ENCODE measurements at places on chromosomes 7 and 10.

DNA sequence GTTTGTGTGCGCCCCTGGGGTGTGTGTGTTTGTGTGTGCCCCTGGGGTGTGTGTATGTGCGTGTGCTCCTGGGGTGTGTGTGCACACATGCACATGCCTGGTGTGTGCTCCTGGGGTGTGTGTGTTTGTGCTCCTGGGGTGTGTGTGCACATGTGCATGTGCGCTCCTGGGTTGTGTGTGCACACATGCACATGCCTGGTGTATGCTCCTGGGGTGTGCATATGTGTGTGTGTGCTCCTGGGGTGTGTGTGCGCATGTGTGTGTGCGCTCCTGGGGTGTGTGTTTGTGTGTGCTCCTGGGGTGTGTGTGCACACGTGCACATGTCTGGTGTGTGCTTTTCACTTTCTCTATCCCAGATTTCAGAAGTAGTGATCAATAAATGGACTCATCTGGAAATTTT lies 321.0 kb downstream of the WDR37 start:
- DNase-seq, result no peak

GRCh38 chr7:113768387-113768786 lies 150.4 kb downstream of the PPP1R3A start:
- DNase-seq, result no peak

DNA sequence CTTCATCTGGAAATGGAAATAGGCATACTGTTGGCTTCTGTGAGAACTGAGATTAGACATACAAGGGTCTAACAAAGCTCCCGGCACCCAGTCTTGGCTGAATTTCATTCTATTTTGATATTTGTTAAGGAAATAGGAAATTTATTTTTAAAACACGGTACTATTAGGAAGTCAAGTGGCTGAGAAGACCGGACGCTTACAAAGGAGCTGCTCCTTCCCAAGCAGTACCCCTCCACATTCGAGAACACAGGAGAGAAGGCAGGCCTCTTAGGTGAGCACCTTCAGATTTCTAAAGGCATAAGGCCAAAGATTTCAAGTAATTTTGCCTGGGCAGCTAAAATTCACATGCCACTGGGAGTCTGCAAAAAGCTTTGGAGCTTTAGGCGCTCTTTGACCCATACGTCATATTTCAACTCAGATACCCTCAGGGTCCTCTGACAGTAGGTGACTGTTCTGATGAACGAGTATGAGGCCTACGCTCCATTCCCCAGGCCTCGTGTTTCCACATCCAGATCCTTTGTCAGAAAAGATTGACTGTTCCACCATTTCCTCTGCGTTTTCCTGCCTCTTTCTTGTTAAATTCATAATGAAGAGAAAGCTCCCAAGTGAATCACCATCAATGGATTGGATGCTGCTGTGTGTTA lies 17.3 kb downstream of the TRIL start:
- DNase-seq, result no peak

DNA sequence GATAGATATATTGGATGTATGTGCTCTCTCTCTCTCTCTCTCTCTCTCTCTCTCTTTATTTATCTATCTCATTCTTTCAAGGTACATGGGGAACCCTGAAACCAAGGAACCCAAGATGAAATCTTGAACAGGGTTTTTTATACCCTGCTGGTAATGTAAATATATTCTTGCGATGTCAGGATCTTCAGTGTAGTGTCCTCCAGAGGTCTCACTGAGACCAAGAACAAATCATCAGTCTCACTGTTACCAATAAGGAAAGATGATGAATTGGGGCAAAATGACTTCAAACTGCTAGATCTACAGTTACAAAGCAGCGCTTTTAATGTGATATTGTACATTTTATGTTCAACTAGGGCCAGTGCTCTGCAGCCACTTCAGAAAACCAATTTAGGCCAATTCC lies 423.5 kb downstream of the ANKRD7 start:
- DNase-seq, result peak; percentile 5

- peak; percentile 35 for DNase-seq
Measured at GRCh38 chr10:3400348-3400747, 227.8 kb upstream of the PITRM1 start.

DNA sequence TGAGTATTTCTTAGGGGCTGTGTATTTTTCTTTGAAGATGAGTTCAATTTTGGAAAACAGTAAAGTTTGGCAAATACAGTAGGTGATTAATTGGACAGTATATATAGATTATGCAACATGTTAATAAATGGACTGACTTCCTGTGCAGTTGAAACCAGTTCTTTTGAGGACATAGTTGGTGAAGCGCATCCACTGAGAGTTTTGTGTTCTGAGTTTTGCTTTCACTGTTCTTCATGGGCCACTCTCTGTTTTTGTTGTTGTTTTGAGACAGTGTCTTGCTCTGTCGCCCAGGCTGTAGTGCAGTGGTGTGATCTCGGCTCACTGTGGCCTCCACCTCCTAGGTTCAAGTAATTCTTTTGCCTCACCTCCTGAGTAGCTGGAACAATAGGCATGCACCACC lies 109.0 kb downstream of the SDHAF3 start:
- DNase-seq, result no peak

DNA sequence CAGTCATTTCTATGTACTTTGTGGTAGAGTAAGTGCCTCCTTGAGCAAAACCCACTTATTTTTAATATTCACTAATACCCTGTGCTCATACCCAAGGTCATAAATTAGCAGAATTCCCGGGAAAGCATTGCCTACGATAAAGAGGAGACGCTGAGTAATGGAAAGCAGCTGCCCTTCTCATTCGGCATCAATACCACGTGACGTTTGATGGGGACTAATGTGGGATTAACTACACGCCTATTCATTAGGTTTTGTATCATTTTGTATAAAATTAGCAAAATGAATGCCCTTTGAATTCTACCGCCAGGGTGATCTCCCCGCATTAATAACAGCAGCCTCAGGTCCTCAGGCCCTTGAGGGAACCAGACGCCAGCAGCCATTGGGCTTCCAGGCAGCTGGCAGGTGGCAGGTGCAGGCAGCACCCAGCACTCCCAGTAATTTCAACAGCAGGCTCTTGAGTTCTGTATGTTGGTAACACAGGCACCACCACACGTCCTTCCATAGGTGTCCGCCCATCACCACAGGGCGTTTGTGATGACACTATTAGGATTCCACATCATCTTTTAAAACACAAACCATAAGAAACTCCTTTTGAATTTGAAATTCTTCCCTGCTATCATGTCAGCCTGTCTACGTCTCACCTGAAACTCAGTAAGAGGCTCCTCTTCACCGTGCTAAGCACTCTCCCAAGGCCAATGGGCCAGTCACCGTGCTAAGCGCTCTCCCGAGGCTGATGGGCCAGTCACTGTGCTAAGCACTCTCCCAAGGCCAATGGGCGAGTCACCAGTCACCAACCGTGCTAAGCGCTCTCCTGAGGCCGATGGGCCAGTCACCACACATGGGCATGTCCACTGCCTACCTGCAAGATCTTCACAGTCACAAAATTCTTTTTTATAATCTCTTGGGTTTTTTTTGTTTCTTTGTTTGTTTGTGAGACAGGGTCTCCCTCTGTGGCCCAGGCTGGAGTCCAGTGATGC lies 509.4 kb downstream of the PTPRN2 start:
- no peak for DNase-seq

DNA sequence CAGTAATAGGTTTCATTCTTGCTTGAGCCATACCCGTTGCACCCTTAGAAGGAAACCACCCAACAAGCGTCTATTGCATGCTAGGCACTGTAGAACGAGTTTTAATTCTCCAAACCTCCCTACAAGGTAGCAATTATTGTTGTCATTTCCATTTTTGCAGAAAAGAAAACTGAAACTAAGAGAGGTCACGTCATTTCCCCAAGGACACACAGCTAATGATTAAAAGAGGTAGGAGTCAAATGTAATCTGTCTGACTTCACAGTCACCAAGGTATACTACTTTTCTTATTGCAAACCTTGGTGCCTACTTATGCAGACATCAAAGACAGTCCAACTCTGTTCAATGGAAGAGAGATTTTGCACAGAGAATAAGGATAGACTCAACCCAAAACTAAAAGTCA lies 49.1 kb upstream of the C1QL3 start:
- DNase-seq, result no peak

DNA sequence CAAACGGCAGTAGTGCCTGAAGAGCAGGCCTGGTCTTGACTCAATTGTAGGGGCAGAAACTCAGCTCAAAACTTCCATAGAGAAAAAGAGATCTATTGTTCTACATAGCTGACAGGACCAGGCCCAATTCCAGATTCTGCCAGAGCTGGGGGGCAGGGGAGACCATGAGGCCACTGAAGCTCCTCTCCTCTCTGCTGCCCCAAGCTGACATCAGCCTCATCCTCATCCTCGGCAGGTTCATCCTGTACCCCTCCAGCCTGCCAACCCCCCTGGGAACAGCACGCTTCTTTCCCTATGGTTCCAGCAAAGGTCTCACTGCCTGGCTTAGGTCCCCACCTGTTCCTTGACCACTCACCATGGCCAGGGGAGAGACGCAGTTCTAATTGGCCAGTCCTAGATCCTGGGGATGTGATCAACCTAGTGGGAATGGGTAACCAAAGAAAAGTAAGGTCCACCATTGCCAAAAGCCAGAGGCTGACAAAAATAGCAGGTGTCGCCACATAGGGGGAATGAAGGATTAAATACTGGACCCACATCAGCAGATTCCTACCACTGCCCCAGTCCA lies 42.9 kb downstream of the CCDC3 start:
- DNase-seq, result no peak

DNA sequence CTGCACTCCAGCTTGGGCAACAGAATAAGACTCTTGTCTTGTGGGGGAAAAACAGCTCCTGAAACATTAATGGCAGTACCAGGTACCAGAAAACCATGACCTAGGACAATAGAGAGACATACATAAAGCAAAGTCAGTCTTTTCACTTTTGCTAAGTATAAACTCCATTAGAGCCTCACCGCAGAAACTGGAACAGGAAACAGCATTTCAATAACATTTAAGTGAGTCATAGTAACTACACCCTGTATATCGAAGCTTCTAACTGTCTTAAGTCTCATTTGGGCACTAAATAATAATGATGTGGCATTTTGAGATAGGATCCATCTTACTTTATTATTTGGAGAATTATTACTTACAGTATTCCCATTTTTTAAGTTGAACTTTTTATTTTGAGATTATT lies 517.8 kb upstream of the CELF2 start:
- no peak for DNase-seq

DNA sequence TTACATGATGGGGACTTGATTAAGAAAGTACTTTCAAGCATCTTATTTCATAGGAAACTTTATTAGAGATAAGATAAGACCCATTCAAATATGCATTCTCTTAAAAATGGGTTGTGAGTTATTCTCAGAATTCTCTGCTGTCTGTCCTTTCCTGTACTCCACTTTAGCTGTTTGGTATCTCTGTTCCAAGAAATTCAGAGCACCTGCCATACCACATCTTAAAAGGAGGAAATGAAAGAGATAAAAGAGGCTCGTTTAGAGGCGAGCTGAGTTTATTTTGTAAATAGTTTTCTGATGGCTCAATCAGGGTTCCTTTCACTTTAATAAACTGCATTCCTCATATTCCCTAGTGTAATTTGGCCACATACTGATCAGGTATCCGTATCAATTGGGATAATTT lies 87.2 kb downstream of the MDFIC start:
- no peak for DNase-seq

DNA sequence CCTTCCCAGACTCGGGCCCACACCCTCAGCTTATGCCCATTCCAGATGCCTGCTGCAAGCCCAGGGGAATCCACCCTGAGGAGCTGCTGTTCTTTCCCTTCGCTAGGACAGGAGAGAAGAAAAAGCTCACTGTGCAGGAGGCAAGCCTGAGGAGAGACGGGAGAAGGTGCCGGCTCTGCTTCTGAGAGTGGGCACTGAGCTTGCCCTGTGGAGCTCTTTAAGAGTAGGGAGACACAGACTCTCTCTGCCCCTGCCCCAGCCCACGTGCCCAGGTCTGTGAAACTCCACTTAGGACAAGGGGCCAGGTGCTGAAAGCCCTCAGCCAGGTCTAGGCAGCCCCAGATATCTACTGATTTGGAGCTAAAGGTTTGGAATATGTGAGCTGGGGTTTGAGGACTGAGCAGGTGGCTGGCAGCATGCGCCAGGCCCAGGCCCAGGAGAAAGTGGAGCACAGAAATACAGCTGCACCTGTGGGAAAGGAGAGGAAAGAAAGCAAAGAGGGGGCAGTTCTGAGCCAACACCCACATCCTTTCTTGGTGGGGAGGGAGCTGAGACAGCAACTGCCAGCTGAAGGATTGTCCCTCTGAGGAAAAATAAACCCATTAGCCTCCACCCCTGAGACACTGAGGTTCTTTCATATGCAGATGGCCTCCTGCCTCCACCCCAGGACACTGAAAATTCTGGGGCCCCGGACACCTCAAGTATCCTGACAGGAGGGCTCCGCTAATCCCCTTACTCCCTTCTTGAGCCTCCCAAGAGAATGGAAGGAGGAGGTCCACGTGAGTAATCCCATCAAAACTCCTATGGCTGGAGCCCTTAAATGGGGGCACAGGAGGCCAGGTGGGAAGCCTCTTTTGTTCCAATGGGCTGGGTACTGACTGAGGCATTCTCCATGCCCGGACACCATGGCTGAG lies 7.3 kb downstream of the POLL start:
- no peak for DNase-seq

DNA sequence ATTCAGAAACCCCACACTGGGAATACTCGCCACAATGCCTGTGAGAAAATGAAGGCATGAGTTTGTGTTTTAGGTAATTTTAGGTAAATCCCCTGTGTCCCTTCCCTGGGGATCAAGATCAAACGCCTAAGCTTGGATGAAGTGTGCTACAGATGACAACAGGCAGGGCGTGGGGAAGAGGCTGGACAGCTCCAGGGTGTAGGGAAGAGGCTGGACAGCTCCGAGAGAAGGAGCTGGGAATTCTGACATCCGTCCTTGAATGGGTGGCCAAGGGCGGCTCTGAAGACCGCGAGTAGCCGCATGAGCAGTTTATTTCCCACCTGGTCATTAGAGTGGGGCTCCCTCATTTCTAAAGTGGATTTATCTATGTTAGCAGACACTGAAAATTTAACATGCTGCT lies 109.7 kb downstream of the RAMP3 start:
- DNase-seq, result peak; percentile 3

- no peak for DNase-seq
Measured at GRCh38 chr7:91812388-91812787, 68.1 kb downstream of the MTERF1 start.

DNA sequence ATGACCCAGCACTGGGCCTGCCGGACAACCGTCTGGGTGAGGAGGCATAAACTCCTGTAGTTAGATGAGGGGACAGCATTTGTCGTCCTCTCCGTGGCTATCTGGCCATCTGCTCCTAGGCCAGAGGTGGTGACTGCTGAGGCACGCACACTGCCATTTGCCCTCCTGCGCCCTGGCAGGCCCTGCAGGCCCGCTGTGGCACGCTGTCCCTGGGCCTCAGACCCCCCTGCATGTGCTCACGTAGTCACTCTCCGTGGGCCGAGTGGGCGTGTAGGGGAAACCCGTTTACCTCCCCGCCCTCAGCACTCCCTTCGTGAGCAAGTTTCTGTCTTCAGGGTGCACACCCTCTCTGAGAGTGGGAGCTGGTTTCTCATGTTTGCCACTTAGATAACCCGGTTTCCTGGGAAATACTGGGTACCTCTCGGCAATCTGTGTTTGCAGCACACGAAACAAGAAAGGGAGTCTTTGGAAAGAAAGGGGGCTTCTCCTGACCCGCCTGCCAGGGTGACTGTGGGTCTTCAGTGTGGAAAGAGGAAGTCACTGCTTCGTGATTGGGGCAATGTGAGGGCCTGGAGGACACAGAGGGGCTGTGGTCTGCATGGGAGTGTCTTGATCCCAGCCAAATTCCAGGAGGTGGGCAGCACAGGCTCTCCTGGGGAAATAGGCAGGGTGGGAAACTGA lies 10.8 kb downstream of the ADAMTS14 start:
- no peak for DNase-seq

GRCh38 chr7:88357294-88357693 lies 50.6 kb upstream of the STEAP4 start:
- no peak for DNase-seq

GRCh38 chr7:95688931-95689495 lies 83.3 kb upstream of the DYNC1I1 start:
- DNase-seq, result no peak

All from tongue (tissue), 3 donors.